Neural progenitor cell (in vitro differentiated cells): ENCODE measurements at places on chromosomes 5 and 9.

GRCh38 chr5:77637998-77638762 lies at the start of gene OTP:
TSS of gene OTP (minus strand) at chr5:77638713. CDS start at chr5:77638549, 164 bp downstream.
- no peak for DNase-seq

GRCh38 chr9:29717631-29718030 lies 2144.3 kb upstream of the C9orf72 start:
- no peak for DNase-seq

- no peak for DNase-seq
Observed at GRCh38 chr9:18887546-18887945, 145.5 kb downstream of the SAXO1 start.

DNA sequence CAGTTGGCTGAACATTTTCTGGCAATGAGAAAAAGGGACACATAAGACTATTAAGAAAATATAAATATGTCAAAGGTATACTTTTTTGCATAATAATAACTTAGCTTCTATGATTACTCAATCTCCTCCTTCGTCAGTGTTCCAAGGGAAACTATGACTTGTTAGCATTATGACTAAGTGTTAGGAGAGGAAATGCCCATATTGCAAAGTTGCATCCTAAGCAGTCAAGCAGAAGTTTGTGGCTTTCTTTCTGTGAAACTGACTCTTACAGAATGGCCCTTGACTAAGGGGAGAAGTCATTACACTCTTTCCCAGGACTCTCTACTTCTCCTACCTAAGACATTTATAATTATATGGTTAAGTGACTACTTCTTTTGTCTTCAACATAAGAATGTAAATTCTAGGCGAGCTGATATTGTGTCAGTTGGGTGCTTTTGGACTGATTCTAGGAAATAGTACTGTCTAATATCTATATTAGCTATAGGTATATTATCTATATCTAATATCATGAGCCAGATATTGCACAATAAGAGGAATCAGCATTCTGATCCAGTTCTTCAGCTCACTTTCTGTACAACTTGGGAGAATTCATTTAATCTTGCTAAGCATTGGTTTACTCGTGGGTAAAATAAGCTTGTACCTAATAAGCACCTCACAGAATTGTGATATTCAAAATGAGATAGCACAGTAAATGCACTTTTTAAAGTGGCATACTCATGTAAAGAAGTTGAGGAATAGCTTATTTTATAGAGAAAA lies 16.4 kb upstream of the SPINK6 start:
- no peak for DNase-seq

GRCh38 chr9:130857864-130858738 lies 23.0 kb downstream of the ABL1 start:
- no peak for DNase-seq

- DNase-seq, result no peak
Observed at GRCh38 chr5:73022471-73023169, 66.8 kb downstream of the FCHO2 start.

GRCh38 chr5:65548281-65548680 lies 14.7 kb downstream of the CENPK start:
- no peak for DNase-seq

DNA sequence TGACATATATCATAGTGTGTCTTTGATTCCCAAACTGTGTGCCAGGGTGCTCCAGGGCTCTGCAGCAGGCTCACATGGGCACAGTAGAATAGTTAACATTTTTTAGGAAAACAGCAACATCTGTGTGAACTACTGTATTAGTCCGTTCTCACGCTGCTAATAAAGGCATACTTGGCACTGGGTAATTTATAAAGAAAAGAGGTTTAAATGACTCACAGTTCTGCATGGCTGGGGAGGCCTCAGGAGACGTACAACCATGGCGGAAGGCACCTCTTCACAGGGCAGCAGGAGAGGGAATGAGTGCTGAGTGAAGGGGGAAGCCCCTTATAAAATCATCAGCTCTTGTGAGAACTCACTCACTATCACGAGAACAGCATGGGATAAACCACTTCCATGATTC lies 82.7 kb downstream of the EGFLAM start:
- DNase-seq, result no peak

DNA sequence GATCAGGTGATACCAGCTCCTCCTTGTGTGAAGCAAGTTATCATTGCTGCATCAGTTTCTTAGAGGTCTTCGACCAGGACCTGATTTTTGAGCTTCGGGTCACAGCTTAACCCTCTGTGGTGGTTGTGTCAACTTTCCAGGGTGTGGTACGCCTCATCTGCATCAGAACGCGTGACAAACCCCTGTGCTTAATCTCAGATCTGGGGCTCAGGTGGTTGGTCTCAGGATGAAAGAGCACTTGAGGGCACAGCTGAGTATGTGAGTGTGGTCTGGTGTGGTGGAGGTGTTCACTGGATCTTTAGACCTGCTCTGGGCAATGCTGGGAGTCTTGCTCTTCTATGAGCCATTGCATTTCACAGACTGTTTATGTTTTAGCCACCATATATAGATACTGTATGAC lies 64.1 kb downstream of the OSTF1 start:
- DNase-seq, result no peak
